MV-4-11 (cell line): ENCODE measurements at places on chromosomes 7 and 10.

- no peak for DNase-seq
These were observed 4.0 kb upstream of the AQP1 start for GRCh38 chr7:30907527-30908267.

GRCh38 chr10:119365773-119366599 is 158.6 kb downstream of the GRK5 start:
- DNase-seq, result no peak

GRCh38 chr7:83162402-83163256 is at the start of gene PCLO:
PCLO (minus strand) TSS chr7:83162884; CDS start chr7:83162592, 292 bp downstream.
- peak; percentile 55 for DNase-seq

- DNase-seq, result no peak
These were observed 3.9 kb upstream of the CSGALNACT2 start for GRCh38 chr10:43134126-43134905.

GRCh38 chr7:149884541-149884940 is 10.8 kb downstream of the ATP6V0E2 start:
- DNase-seq, result no peak

DNA sequence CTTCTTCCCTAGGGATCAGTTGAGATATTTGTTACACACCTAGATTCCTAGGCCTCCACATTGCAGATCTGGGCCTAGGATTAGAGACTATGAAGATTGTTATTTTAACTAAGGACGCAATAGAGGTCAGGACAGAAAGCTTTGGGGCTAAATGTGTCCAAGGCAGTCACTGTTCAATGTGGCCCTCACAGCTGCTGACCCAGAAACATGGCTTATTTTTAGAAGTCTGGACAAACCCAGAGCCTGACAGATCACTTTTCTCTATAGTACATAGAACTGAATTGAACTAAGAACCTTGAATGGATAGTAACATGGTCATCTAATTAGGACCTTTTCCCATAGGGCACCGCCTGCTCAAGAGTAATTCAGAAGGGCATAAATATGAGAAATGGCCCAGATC is 146.6 kb upstream of the AUTS2 start:
- DNase-seq, result no peak

DNA sequence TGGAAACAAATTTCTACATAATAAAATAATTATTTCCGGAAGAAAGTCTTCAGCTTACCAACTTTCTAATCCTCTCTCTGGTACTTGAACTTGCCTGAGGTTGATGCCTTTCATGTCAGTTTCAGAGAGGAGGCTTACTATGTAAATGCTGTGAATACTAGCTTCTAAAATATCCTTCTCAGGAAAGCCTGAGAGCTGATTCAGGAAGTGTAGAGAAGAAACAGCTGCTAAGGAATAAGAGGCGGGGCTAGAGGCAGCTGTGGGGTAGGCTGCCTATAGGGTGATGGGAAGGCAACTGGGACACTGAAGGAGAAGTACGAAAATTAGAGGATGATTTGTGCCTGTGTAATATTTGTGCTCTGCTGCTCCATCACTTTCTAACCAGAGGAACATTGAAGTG is 69.3 kb downstream of the AVL9 start:
- DNase-seq, result peak; percentile 36

DNA sequence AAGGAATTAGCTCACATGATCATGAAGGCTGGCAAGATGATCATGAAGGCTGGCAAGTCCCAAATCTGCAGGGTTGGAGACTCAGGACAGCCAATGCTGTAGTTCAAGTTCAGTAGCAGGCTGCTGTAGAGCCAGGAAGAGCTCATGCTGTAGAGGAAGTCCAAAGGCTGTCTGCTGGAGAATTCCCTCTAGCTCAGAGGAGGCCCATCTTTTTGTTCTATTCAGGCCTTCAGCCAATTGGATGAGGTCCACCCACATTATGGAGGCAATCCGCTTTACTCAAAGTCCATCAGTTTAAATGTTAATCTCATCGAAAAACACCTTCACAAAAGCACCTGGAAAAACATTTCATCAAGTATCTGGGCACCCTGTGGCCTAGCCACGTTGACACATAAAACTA is 24.8 kb upstream of the FAM171A1 start:
- DNase-seq, result no peak

GRCh38 chr7:151416941-151417315 is 7.1 kb upstream of the WDR86 start:
- peak; percentile 2 for DNase-seq

DNA sequence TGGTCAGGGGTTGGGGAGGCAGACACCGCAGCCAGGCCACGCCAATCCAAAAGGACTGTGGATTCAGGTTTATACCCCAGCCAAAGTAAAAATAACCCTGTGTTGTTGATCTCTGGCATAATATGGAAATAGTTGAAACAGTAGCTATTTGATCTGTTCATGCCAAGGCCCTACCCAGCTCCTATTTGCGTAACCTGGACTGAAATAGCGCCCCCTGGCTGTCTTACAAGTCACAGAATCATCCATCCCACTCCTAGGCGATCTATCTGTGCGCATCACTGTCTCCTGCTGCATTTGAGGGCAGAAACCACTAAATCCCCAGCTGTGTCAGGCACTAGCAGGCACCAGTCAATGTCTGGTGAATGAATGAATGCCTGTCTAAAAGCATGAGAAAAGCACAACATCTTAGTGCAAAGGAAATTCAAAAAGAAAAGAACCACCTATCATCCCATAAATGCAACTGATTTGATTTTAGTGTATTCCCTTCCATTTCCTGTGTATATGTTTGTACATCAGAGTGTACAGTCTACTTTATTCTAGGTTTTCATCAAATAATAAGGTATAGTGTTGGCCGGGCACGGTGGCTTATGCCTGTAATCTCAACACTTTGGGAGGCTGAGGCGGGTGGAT is 160.0 kb downstream of the SLIT1 start:
- DNase-seq, result peak; percentile 53
